Ovary (tissue), 10 donors: ENCODE measurements at places on chromosomes 16 and 17. TPM values are rescaled to one million over a fixed set of nuclear protein-coding genes. Genes with fewer than 3 reads are reported as not detected.
A peak's percentile ranks its signal among the peaks of the same experiment; 100 is the strongest.

Gene SGSM2
- 50.6 TPM for total RNA-seq

GRCh38 chr17:9121186-9121820 lies 100.0 kb downstream of the NTN1 start:
- DNase-seq: no peak

Gene RNF40
- 74.4 TPM for total RNA-seq

- DNase-seq: no peak
These were observed 368.9 kb upstream of the C16orf82 start for GRCh38 chr16:26697807-26698206.

GRCh38 chr16:2767891-2768290 lies 9.2 kb downstream of the ELOB start:
- DNase-seq: no peak

Gene KIF2B
- not detected for total RNA-seq

Gene KIFC3
- total RNA-seq: 22.8 TPM

DNA sequence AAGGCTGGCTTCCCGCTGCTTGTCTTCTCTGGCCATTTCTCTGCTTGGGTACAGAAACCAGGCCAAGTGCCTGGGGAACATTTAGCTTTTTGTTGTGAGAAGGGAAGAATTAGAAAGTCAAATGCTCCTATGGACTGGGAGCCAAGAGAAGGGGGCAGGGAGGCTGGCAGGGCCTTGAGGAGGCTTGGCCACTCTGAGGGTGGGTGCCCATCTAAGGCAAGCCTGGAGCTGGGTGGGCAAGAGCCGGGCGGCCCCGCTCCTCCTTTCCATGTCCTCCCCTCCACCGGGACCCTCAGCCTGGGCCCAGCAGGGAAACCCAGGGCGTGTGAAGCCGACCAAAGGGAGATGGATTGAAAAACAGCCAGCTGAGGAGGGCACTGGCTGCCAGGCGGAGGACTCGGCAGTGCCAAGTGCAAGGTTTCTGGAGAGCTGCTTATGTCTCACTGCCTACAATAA lies 69.4 kb downstream of the NTN1 start:
- no peak for DNase-seq

DNA sequence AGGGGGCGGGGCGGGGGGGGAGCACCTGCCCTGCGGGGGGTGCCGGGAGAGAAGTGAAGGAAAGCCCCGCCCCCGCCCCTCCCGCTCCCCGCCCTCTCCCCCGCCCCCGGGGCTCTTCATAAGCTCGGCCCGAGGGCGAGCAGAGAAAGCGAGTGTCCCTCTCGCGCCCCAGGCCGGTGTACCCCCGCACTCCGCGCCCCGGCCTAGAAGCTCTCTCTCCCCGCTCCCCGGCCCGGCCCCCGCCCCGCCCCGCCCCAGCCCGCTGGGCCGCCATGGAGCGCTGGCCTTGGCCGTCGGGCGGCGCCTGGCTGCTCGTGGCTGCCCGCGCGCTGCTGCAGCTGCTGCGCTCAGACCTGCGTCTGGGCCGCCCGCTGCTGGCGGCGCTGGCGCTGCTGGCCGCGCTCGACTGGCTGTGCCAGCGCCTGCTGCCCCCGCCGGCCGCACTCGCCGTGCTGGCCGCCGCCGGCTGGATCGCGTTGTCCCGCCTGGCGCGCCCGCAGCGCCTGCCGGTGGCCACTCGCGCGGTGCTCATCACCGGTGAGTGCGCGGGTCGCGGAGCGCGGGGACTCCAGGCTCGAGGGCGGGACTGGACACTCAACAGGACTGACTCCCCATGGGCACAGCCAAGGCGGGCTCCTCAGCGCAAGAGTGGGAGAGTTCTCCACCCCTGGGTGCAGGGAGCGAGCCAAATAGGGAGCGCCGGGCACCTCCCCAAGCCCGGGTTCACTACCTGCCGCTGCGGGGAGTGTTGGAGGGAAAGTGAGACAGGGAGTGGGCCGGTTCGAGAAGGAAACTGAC lies at the start of gene HSD11B2:
HSD11B2 (plus strand) TSS at position 145 of the 798 bp plus-strand sequence; CDS start at position 273, 128 bp downstream.
- peak; percentile 58 for DNase-seq
